ENCODE measurements at places on chromosomes 13 and 19.

DNA sequence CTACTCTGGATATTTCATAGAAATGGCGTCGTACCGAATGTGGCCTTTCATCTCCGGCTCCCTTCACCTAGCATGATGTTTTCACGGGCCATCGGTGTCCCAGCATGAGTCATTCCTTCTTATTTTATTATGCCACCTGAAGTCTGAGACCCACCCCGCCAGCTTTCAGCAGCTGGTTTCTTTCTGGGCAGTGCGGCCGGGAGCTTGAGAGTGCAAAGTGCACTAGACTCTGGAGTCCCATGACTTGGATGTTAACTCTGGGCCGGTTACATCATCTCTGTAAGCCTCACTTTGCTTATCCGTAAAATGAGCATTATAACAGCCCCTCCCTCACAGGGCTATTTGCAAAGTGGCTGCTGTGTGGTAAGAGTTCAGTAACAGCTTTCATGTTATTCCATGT lies 5.8 kb upstream of the KMT5C start:
- no peak for DNase-seq

DNA sequence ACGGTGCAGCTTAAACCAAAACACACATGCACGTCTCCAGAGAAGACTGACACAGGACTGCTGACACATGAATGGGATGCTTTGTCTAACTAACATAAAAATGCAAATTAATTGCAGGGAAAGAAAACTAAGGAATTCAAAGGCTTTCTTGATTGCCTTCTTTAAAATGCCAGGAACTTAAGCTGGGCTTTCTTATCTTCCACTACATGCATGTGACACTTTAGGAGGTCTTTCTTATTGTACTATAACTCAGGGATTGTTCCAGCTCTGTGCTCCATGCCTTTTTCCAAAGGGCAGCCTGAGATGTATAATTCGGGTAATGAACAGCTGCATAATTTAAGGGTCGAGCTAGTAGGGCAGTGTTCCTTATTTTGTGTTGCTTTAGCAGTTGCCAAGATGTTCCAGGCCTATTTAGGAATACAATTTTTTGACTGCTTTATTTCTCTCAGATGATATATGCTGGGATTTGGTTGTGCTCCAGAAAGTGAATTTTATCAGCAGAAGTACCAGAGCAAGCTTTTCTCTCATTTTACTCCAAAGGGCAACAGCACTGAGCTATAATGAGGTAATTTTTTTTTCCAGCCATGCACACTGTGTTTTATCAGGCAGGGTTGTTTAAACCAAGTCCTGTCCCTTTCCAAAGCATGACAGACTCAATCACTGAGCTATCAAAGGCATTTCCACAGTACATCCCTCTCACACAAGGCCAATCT lies 885.2 kb downstream of the PCDH9 start:
- DNase-seq = no peak

DNA sequence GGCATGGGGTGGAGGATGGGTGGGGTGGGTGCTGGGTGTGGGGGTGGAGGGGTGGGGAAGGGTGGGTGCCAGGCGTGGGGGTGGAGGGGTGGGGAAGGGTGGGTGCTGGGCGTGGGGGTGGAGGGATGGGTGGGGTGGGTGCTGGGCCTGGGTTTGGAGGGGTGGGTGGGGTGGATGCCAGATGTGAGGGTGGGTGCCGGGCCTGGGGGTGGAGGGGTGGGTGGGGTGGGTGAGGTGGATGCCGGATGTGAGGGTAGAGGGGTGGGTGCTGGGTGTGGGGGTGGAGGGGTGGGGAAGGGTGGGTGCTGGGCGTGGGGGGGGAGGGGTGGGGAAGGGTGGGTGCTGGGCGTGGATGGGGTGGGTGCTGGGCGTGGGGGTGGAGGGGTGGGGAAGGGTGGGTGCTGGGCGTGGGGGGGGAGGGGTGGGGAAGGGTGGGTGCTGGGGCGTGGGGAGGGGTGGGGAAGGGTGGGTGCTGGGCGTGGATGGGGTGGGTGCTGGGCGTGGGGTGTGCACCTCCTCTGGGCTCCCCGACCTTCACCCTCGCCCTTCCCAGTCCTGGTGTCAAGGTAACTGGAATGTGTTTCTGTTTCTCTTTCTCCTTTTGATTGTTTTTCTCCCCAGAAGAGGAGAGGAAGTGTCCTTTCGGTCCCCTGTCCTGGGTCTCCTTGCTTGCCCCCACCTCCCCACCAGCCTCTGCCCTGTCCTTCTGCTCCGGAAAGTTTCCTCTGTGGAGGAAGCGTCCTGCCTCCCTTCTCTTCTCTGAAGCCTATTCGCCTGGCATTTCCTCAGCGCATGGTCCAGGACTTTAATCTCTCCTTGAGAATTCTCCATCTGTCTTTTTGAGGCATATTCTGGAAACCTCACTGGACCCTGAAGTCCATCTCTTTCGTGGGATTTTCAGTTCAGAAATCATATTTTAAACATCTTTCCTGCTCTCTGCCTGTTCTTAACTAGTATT lies 22.9 kb upstream of the CFAP97D2 start:
- no peak for DNase-seq

DNA sequence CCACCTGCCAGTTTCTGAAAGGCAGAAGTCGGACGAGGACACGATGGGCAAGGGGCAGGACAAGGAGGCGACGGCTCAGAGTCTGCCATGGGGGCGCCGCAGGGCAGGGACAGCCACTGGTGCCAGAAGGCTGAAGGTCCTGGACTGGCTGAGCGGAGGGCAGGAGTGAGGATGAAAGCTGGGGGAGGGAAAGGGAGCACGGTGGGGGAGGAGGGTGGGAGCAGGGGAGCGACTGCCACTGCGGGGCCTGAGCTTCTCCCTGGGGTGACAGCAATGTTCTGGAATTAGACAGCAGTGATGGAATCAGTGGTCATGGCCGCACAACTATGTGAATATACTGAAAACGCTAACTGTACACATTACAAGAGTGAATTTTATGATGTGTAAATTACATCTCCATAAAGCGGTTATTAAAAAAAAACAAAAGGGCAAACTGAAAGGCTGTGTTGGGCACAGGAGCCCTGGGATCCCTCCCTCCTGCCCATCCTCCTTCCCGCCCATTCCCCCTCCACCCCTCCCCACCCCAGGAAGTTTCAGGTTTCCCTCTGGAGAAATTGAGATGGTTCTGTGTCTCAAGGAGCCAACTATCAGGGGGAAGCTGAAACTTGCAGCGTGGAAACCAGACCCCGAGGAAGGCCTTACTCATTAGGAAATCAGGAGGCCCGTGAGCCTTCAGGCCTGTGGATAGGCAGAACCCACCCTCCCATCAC lies 15.9 kb downstream of the MLLT1 start:
- no peak for DNase-seq

DNA sequence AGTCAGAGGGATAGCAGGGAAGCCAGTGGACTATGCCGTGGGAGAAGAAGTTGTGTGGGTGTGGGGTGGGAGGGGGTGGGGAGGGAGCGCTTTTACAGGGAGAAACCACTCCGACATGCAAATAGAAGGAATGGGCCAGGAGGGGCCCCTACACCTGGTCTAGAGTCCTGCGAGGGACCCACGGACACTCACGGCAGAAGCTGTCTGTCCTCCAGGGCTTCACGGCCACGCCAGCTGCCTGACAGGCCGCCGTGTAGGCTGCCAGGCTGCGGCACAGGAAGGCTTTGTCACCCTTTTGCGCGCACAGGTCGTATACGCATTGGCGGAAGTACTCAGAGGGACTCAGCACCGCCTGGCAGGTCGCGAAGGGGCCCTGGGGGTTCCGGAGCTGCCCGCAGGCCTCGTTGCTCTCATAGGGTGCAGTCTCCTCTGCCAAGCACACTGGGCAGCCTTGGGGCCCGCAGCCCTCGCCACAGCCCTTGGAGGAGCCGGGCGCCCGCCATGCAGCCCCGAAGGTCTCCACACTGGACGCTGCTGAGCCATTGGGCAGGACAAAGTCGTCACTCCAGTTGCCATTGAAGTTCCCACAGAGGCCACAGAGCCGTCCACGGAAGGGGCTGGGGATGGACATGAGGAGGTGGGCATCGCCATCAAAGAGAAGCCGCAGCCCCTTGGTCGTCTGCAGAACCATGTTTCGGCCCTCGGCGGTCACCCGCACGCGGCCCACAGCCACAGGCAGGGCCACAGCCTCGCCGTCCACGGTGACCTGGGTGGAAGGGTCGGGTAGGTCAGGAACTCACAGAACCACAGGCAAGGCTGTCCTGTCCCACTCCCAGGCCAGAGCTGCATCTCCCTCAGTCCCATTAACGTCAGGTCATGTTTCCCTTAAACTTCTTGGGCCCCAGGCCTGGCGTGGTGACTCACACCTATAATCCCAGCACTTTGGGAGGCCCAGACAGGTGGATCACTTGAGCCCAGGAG lies 26.0 kb upstream of the FBL start:
- DNase-seq = no peak

DNA sequence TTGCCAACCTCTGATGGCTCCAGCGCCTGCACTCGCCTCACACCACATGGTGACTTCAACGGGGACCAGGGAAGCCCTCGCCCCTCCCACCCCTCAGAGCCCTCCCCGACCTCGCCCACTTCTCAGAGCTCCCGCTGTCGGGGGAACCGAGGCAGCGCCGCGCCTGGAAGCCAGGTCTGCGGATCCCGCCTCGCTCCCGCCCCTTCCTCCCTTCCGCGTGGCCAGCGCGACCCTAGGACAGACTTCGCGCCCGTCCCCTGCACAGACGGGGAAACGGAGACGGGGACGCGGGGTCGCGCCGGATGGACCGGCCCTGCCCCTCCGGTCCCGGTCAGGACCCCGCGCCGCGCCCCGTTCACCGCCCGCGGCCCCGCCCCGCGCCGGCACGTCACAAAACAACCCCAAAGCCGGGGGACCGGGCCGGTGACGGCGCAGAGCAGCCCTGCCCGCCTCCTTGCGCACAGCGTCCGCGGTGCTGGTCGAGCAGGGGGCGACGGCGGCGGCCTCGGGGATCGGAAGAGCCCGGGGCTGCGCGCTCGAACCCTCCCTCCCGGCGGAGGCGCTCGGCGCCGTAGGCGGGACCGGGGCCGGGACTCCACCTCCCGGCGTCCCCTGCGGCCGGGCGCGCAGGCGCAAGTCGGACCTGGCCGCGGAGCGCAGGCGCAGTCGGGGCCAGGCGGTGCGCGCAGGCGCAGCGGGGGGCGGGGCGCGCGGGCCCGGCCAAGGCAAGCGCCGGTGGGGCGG lies 379 bp upstream of the CDC34 start:
- peak; percentile 83 for DNase-seq

GRCh38 chr13:113669755-113670341 lies 2.8 kb downstream of the GRK1 start:
- no peak for DNase-seq

GRCh38 chr19:14006766-14007562 lies 844 bp upstream of the RFX1 start:
- DNase-seq = peak; percentile 89

- DNase-seq = no peak
Measured at GRCh38 chr13:34467450-34468083, 474.5 kb upstream of the NBEA start.

DNA sequence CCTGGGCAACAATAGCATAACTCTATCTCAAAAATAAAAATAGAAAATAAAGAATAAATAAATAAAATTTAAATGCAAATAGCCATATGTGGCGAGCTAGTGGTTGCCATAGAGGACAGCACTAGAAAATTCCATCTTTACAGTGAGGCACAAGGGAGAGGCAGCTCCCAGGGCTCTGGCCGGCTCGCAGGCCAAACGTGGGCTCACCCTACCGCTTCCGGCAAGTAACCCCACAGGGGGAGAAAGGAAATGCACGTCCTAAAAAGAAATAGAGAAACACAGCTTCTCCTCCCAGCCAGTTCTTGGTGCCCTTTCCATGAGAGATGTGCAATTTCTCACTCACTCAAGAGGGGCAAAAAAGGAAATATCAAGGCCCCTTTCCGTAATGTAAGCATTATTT lies 12.4 kb upstream of the GRWD1 start:
- DNase-seq = no peak

- DNase-seq = no peak
Measured at GRCh38 chr19:2026770-2027169, 11.3 kb upstream of the BTBD2 start.

GRCh38 chr19:5153601-5154128 lies 184.8 kb downstream of the KDM4B start:
- no peak for DNase-seq

DNA sequence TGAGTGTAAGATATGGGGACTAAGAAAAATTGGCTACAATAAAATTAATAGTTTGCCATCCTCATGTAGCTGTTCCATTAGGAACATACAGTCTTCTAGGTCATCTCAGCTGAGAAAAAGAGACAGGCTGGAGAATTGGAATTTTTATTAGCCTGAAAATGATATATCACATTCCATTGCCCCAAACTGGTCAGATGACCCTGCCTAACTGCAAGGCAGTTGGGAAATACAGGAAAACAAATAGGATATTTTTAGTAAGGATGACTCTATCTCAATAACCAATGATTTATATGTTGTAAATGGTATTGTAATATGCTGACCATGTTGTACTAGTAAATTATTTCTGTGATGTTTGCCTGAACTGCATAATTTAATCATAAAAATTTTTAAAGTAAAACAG lies 673.8 kb downstream of the PCDH9 start:
- DNase-seq = no peak

DNA sequence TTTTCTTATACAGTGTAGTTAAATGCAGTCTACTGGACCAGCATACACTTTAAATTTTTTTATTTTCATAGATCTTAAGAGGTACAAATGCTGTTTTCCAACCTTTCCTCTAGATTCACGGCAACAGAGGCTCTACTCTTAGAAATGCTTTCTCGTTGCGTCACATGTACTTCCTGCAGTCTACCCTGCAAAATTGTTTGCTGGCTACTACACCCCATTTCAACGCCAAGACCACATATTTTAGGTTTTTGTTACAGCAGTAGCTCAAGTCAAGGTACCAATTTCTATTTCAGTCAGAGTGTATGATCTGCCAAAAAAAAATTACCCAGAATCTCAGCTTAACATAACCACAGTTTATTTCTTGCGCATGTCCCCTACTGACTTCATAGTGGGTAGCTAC lies 94.1 kb downstream of the TNFSF13B start:
- DNase-seq = no peak

DNA sequence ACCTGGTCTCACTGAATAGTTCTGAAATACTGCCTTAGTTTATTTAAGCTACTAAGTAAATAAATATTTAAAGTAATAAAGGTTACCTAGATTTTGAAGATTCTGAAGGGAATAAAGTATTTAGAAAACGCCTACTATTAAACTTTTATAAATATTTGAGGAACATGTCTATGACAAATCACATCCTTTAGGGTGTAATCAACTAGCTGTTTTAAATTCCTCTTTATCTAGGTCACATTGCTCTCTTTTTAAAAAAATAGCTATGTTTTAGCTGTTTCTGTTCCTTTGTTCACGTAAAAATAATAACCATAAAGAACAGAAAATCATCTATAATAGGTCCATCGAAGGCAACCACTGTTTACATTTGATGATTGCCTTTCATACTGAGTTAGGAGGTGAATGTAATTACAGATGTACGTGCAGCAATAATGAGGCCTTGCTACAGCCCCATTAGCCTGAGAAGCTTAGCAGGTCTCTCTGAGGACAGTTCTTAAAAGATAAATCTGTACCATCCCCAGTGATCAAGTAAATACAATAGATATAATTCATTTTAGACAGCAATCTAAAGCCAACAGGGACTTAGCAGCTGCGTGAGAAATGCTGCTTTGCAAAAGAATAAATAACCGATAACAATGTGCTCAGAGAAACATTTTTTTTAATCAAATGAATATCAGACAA lies 449.5 kb downstream of the LIG4 start:
- no peak for DNase-seq
